WTC11 (cell line): ENCODE measurements at places on chromosomes 5 and 9.

DNA sequence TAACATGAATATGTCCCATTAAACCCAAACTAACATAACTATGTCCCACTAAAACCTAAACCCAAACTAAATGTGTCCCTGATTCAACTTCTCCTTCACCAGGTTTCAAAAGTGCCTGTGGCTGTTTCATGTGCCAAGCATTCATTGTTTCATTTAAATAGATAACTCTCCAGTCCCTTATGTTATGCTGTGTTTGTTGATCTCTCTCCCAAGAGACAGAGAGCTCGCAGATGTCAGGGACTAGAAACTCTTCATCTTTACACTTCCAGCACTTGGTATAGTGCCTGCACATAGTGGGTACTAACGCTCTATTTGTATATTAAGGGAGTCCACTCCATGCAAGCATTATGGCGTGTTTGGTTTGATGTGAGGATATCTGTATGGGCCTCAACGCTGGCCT lies 118.0 kb downstream of the GPBP1 start:
- H3K4me1 ChIP-seq, result peaks cover 12% of the 10 kb centered on the region
- no peak for DNase-seq
- H3K27me3 ChIP-seq, result no peaks in the 10 kb centered on the region
- no peak overlapping the region for H3K4me3 ChIP-seq
- H3K36me3 ChIP-seq, result no peaks in the 10 kb centered on the region

- DNase-seq, result peak; percentile 26
- peak overlapping the region; percentile 78 for H3K4me3 ChIP-seq
- H3K27ac ChIP-seq, result no peak overlapping the region
Measured at GRCh38 chr5:151222790-151223446, 974 bp downstream of the CCDC69 start.

DNA sequence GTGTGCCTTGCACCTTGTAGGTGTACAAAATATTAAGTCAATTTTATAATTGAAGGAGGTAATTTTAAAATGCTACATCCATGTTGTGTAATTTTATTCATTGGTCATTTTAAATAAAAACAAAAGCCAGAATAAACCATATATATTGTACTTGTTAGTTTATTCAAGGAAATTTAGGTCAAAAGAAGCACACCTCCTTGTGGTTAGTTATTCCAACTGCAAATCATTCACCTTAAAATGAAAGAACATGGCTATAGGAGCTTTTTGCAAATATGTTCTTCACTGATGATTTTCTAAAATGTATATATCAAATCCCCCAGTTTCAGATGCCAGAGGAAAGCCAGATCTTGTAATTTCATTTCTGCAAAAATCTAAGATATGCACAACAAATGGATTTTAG lies 5.4 kb upstream of the MOCS2 start:
- peaks cover 18% of the 10 kb centered on the region for H3K4me1 ChIP-seq
- DNase-seq, result no peak
- H3K36me3 ChIP-seq, result no peaks in the 10 kb centered on the region
- H3K27me3 ChIP-seq, result no peaks in the 10 kb centered on the region; the same call in 1 of the 2 replicates

DNA sequence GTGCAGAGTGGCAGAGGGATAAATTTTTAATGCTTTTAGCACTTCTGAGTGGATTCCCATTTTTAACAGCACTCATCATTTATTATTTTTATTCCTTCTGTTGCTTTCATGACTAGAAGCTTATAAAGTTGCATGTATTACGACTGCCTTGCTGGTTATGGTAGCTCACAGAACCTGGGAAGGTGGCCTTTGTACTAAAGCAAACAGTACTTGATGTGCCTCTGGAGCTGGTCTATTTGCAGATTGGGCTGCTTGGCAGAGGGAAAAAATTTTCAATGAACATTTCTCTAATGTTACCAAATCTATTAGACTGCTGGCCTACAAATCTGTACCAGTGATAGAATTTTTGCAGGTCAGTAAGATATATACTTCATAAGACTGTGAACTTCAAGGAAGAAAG lies 274.5 kb upstream of the C9orf72 start:
- peaks cover 16% of the 10 kb centered on the region for H3K4me1 ChIP-seq
- no peaks in the 10 kb centered on the region for H3K36me3 ChIP-seq
- no peak overlapping the region for H3K4me3 ChIP-seq
- H3K27me3 ChIP-seq, result no peaks in the 10 kb centered on the region
- DNase-seq, result no peak

DNA sequence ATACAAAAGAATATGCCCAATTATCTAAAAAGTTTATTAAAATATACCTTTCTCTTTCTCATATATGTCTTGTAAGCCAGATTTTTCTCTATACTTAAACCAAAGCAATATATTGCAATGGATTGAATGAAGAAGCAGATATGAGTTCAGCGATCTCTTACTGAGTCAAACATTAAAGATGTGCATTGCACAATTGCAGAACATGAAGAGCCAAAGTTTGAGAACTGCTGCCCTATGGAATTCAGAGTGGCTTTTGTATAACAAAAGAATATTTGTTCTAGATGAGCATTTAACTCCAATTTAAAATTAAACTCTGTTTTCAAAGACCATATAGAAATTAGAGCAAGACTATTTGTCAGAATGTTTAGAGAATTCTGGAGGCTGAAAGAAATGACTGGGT lies 519.0 kb upstream of the DAB2 start:
- DNase-seq, result no peak
- no peak overlapping the region for H3K4me3 ChIP-seq
- no peaks in the 10 kb centered on the region for H3K27me3 ChIP-seq
- no peaks in the 10 kb centered on the region for H3K4me1 ChIP-seq
- H3K36me3 ChIP-seq, result no peaks in the 10 kb centered on the region
- H3K27ac ChIP-seq, result no peak overlapping the region
